ENCODE measurements at places on chromosomes 16 and 17. TPM values are rescaled to one million over a fixed set of nuclear protein-coding genes. Genes with fewer than 3 reads are reported as not detected.

The TMEM231 gene
- total RNA-seq = 13.7 TPM

The PIGS gene
- 86.0 TPM for total RNA-seq

The ZNF750 gene
- not detected for total RNA-seq

The ZNF778 gene
- total RNA-seq = 59.9 TPM

The MAP3K14 gene
- total RNA-seq = 4.1 TPM

The SLFN14 gene
- not detected for total RNA-seq

All from dermis blood vessel endothelial cell (primary cell).